Panc1 (cell line): ENCODE measurements at places on chromosomes 6 and 20. TPM values are rescaled to one million over a fixed set of nuclear protein-coding genes. Genes with fewer than 3 reads are reported as not detected.

Gene KHDC1L
- total RNA-seq, result not detected

Gene CASS4
- total RNA-seq, result 0.15 TPM

Gene ENPP4
- 5.4 TPM for total RNA-seq

Gene DOK5
- 0.18 TPM for total RNA-seq

Gene SLC22A16
- not detected for total RNA-seq

Gene DEFB124
- not detected for total RNA-seq

Gene CRISP3
- total RNA-seq, result not detected
